ENCODE measurements at places on chromosomes 13 and 19. TPM values are rescaled to one million over a fixed set of nuclear protein-coding genes. Genes with fewer than 3 reads are reported as not detected.

Gene IFNL1
- total RNA-seq, result 1.0 TPM

GRCh38 chr13:33520468-33520839 is 234.9 kb upstream of the STARD13 start:
- no peaks in the 10 kb centered on the region for H3K4me1 ChIP-seq
- no peaks in the 10 kb centered on the region for H3K36me3 ChIP-seq
- no peak for DNase-seq
- no peaks in the 10 kb centered on the region for H3K27me3 ChIP-seq

Gene KLK6
- 350 TPM for total RNA-seq

DNA sequence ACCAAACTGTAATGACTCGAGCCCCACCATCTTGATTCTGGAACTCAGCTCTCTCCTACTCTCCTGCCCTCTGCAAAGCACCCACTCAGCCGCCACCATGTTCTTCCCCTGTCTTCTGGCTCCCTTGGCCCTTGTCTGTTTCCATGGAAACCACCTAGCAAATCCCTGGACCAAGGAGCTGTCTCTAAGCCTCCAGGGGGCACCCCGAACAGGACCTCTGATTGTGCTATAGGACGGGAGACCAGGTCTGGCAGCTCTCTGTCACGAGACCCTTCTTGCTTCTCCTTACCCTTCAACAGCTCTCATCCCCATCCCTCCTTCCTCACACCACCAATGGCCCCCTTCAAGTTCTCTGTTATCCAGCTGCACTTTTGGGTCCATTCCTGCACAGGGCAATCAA is 277.7 kb upstream of the ZNF507 start:
- H3K4me1 ChIP-seq, result no peaks in the 10 kb centered on the region
- H3K27me3 ChIP-seq, result no peaks in the 10 kb centered on the region
- no peaks in the 10 kb centered on the region for H3K36me3 ChIP-seq
- H3K27ac ChIP-seq, result no peak overlapping the region
- H3K4me3 ChIP-seq, result no peak overlapping the region
- DNase-seq, result no peak

- peaks cover 21% of the 10 kb centered on the region for H3K36me3 ChIP-seq
- H3K4me1 ChIP-seq, result no peaks in the 10 kb centered on the region
- H3K4me3 ChIP-seq, result no peak overlapping the region
- H3K27ac ChIP-seq, result no peak overlapping the region
Measured at GRCh38 chr19:4439243-4439642, 18.4 kb downstream of the UBXN6 start.

GRCh38 chr13:111204438-111205177 is 89.5 kb downstream of the ARHGEF7 start:
- no peak overlapping the region for H3K4me3 ChIP-seq
- H3K27ac ChIP-seq, result no peak overlapping the region
- H3K27me3 ChIP-seq, result no peaks in the 10 kb centered on the region
- H3K36me3 ChIP-seq, result no peaks in the 10 kb centered on the region
- no peaks in the 10 kb centered on the region for H3K4me1 ChIP-seq

DNA sequence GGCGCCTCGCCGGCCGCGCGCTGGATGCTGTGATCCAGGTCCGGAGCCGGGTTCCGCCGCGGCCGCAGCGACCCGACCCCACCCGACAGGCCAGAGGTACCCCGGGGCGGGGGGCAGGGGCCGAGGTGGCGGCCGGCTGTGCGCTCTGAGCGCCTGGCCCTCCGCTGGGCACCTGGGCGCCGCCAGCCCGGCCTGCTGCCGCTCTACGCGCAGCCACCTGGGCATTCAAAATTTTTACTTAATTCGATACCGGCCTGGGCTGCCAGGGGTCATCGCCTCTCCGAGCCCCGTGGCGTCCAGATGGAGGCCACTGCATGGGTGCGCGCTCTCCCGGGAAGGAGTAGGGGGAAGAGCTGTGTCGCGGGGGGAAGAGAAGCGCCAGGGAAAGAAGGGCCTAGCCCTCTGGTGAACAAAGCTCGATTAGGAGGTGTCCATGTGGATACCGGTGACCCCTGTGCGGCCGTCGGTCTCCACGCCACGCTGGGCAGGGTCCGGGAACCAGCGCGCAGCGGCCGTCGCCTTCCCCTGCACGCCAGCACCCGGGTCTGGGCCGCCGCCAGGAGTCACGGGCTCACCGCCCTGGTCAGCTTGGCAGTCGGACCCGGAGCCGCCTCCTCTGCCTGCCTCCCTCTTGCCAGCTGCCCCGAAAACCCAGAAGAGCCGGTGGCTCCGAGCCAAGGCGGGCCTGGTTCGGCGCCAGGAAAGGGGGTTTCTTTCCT is 666 bp downstream of the BIVM start:
- no peak for DNase-seq
- no peaks in the 10 kb centered on the region for H3K4me1 ChIP-seq
- H3K27me3 ChIP-seq, result no peaks in the 10 kb centered on the region

DNA sequence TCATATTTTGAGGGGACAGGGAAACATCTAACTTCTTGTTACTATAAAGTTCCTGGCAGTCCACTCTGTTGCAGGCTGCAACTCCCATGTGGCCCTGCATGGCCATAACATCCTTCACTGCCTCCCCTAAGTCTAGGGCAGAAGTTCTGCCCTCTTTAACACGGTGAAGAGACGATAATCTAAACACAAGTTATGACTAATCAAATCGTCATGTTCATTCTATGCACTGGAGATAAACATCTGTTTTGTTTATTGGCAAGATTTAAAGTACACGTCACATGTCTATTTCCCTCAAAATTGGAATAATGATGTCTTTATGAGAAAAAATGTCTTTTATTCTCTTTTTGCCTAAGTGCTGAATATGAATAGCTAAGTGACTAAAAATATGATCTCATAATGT is 1629.4 kb downstream of the PCDH9 start:
- no peaks in the 10 kb centered on the region for H3K27me3 ChIP-seq
- H3K27ac ChIP-seq, result no peak overlapping the region
- DNase-seq, result no peak
- H3K36me3 ChIP-seq, result no peaks in the 10 kb centered on the region
- no peak overlapping the region for H3K4me3 ChIP-seq

Gene ATXN8OS
- not detected for total RNA-seq

DNA sequence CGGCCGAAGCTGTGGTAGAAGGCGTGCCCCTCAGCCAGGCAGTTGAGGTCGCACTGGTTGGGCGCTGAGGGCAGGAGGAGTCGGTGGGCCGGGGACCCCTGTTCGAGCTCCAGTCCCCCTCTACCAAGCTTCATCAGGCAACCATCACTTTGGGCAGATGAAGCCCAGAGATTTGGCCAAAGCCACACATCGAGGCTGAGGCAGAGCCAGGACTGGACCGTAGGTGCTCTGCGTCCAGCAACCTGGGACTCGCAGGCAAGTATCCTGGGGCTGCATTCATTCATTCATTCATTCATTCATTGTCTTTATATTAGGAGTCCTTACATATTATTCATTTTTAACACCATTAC is 4.3 kb downstream of the ADAMTSL5 start:
- no peak overlapping the region for H3K27ac ChIP-seq
- no peak for DNase-seq
- H3K27me3 ChIP-seq, result peaks cover 7% of the 10 kb centered on the region
- H3K4me3 ChIP-seq, result no peak overlapping the region
- H3K36me3 ChIP-seq, result peaks cover 17% of the 10 kb centered on the region
- H3K4me1 ChIP-seq, result no peaks in the 10 kb centered on the region

GRCh38 chr13:107144432-107144831 is 576.5 kb upstream of the ARGLU1 start:
- no peak overlapping the region for H3K4me3 ChIP-seq
- no peaks in the 10 kb centered on the region for H3K4me1 ChIP-seq
- no peaks in the 10 kb centered on the region for H3K27me3 ChIP-seq
- no peak for DNase-seq

DNA sequence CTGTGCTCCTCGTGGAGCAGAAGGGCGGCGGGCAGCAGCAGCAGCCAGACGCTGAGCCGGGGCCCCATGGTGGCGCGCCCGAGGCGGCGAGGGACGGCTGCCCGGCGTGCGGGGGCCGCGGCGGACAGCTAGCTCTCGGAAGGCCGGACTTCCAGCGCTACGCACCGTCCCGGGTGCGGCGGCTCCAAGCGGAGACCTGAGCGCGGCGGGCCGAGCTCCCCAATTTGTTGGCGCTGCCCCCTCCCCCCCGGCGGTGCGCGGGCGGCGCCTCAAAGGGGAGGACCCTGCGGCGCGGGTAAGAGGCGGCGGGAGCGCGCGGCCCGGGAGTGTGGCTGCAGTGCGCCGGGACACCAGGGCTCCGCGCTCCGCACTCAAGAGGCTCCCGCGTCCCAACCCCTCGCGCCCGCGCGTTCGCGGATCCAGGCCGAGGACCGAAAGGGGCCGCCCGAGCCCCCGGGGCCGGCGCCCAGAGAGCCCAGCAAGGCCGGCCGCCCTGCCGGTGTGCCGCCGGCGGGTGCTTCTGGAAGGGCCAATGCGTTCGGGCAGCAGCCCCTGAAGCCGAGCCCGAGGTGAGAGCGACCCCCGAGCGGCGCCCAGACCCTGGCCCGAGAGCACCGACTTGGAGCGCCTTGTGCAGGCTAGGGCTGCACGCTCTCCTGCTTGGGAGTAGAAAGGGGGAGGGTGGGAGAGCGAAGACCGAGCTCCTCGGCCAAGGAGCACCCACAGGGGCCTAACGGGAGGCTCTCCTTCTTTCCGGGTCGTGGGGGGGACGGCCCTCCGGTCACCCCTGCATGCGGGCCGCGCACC is at the start of the genes COL4A1 and COL4A2:
Gene COL4A1, minus strand, starts transcription at position 198 of the 807 bp plus-strand sequence. Its CDS starts 130 bp downstream, at position 68.
Gene COL4A2, plus strand, starts transcription at position 325 of the 807 bp plus-strand sequence. CDS start 620 bp downstream, outside the sequence.
- H3K4me1 ChIP-seq, result peaks cover 2% of the 10 kb centered on the region
- H3K36me3 ChIP-seq, result no peaks in the 10 kb centered on the region
- no peak within 1 kb of the TSS for H3K4me3 ChIP-seq

DNA sequence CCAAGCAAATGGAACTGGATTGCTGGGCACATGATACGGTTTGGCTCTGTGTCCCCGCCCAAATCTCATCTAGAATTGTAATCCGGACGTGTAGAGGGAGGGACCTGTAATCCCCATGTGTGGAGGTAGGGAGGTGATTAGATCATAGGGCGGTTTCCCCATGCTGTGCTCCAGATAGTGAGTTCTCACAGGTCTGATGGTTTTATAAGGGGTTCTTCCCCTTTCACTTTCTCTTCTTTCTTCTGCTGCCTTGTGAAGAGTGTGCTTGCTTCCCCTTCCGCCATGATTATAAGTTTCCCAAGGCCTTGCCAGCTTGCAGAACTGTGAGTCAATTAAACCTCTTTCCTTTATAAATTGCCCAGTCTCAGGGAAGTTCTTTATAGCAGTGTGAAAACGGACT is 32.6 kb upstream of the MTIF3 start:
- no peaks in the 10 kb centered on the region for H3K36me3 ChIP-seq
- H3K27me3 ChIP-seq, result peaks cover 15% of the 10 kb centered on the region
- DNase-seq, result no peak
- no peak overlapping the region for H3K4me3 ChIP-seq
- no peak overlapping the region for H3K27ac ChIP-seq

DNA sequence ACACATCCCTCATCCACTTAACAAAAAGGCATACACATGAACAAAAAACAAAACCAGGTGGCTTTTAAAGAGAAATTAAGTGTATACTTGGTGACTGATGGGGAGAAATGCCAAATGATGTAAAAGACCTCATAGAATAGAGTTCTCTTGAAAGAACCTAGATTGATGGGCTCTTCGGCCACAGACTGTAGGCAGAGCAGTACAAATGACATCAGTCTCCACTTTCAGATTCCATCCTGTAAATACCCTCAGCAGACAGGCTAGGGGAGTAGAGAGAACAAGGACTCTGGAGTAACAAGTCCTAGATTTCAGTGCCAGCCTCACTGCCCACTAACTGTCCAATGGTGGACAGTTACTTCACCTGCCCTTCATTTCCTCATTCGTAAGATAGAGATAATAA is 203.8 kb downstream of the MZT1 start:
- no peak overlapping the region for H3K4me3 ChIP-seq
- DNase-seq, result no peak
- no peak overlapping the region for H3K27ac ChIP-seq
- H3K27me3 ChIP-seq, result no peaks in the 10 kb centered on the region

DNA sequence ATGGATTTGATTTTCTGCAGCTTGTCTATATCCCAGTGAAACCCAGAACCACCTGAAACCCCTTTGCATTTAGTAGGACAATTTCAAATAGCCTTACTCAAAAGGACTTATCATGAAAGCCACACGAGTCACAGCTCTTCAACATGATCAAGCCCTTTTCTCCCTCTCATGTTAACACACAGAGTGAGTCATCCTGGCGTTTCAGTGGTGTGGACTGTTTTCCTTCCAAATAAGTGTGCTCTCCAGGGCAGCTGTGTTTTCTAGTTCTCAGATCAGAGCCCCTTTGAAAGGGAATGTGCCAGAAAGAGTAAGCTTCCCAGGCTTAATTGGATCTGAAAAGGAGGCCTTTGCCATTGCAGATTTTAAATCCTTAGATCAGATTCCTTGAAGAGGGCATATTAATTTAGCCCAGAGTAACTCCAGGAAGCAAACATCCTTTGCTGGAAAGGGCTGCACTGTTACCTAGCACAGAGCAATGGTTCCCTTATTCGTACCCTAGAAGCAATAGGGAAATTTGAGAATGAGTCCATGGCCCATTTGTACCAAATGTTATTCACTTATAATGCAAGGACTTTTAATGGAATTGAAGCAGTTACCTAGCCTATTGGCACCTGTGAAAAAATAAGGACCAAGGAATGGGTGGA is 51.3 kb downstream of the ERICH6B start:
- no peak overlapping the region for H3K27ac ChIP-seq
- no peak overlapping the region for H3K4me3 ChIP-seq
- H3K36me3 ChIP-seq, result no peaks in the 10 kb centered on the region
- no peaks in the 10 kb centered on the region for H3K4me1 ChIP-seq
- no peak for DNase-seq

DNA sequence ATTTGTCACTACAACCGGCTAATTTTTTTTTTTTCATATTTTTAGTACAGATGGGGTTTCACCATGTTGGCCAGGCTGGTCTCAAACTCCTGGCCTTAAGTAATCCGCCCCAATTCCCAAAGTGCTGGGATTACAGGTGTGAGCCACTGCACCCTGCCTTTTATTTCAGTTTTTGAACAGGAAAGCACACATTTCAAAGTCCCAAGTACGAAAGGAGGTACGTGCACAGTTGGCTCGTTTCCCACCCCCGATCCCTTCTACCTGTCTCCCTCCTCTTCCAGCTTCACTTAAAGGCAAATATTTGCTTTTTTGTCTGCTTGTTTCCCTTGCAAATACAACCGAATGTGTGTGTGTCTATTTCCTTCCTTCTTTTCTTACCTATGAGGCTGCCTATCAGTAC is 30.5 kb downstream of the ZIC5 start:
- H3K27me3 ChIP-seq, result no peaks in the 10 kb centered on the region
- H3K27ac ChIP-seq, result no peak overlapping the region
- DNase-seq, result no peak
- H3K4me1 ChIP-seq, result peaks cover 8% of the 10 kb centered on the region

DNA sequence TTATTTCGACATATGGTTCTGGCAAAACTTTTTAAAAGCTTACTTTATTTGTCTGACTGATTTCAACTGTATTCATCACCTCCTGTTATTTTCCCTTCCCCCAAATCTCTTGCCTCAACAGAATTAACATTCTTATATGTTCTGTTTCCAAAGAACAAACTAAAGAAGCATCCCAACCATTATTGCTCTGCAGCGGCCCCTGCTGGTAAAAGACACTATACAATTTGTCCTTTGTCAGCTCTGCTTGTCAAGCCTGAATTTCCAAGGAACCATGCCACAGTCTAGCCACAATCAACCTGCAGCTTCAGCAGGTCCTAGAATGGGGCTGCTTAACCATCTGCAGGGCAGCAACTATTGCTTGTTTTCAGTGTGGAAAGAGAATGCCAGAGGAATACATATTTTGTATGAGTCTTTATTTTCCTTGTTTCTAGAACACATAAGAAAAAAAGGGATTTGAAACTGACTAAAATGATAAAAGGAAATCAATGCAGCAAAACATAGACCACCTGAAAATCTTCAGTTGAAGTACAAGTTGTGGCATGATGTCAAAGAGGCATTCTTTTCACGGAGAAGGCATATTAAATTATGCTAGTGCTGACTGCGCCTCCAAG is 845.3 kb downstream of the DIAPH3 start:
- peaks cover 8% of the 10 kb centered on the region for H3K4me1 ChIP-seq
- H3K36me3 ChIP-seq, result no peaks in the 10 kb centered on the region
- no peak overlapping the region for H3K4me3 ChIP-seq
- peak; percentile 52 for DNase-seq

Data from Calu3 (cell line).